Fibroblast of villous mesenchyme (primary cell): ENCODE measurements at places on chromosomes 3 and 15.

DNA sequence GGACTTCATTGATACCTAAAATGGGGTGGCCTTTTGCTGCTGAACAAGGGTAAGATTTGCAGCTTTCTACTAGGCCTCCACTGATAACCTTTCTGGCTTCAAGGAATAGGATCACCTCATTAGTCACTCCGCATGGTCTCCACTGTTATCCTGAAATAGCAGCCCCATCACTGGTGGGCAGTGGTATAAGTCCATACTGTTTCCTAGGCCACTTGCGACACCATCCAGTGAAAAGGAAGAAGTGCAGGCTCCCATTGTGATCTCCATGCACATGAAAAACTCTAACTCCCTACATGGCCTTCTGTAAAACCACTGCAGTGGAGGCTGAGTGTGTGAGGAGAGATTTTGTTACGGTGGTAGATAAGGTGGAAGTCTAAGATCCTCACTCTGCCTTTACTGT is 1455.9 kb downstream of the SI start:
- no peak for DNase-seq

GRCh38 chr3:132543011-132543739 is 53.9 kb upstream of the ACKR4 start:
- peak; percentile 91 for DNase-seq

DNA sequence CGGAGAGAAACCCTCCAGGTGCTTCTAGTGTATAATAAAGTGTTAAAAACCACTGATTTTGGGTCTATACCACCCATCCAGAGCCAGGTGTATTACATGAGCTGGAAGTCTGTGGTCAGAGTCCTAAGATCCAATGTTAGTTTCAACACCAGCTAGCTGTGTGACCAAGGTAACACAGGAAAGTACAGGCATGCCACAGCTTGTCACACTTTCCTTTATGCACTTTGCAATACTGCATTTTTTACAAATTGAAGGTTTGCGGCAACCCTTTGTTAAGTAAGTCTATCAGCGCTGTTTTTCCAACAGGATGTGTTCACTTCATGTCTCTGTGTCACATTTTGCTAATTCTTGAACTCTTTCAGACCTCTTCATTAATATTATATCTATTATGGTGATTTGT is 201.3 kb upstream of the PRICKLE2 start:
- DNase-seq: no peak

- DNase-seq: no peak
These were observed 13.8 kb upstream of the CCR1 start for GRCh38 chr3:46221938-46222337.

DNA sequence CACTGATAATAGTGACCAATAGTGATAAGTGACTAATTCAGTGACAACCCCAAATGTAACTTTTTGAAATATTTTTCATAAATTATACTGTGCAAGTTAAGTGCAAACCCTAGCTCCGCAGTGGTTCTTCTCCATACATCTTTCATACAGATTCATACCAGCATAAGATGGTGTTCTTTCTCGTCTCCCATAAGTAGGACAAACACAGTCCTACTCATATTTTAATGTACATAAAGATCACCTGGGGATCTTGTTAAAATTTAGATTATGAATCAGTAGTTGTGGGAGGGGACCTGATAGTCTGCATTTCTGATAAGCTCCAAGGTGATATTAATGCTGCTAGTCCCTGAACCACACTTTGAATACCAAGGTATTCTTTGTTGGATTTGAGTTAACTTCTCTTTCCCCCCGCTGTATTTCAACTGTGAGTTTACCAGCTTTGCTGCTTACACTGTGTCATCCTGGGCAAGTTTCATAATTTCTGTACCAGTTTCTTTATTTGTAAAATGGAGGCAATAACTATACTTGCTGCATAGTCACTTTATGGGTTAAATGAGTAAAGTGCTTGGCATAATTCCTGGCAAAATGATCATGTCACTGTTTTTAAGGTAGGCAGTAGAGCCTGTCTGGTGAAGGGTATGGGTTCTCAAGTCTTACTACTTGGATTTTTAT is 34.7 kb upstream of the C3orf38 start:
- DNase-seq: no peak

DNA sequence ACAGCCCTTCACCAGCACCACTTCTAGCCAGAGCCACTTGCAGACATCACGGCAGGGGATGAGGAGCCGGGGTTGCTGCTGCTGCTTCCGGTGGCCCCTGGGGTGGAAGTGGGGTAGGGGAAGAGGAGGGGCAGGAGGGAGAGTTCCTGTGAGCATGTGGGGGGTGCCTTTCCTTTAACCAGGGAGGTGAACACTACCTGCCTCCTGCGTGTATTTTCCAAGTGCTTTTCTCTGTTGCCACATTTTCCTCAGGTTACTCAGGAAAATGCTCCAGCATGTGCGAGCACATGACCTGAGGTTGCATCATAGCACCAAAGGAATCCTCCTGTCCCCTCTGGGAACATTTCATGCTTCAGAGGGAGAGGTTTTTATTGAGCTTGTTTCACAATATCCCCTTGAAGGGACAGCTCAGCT is 12.2 kb upstream of the SACM1L start:
- DNase-seq: peak; percentile 95

GRCh38 chr15:48993380-48993779 is 29.7 kb upstream of the SHC4 start:
- DNase-seq: no peak

- DNase-seq: peak; percentile 54
These were observed 18.7 kb downstream of the ISG20 start for GRCh38 chr15:88657326-88658069.

DNA sequence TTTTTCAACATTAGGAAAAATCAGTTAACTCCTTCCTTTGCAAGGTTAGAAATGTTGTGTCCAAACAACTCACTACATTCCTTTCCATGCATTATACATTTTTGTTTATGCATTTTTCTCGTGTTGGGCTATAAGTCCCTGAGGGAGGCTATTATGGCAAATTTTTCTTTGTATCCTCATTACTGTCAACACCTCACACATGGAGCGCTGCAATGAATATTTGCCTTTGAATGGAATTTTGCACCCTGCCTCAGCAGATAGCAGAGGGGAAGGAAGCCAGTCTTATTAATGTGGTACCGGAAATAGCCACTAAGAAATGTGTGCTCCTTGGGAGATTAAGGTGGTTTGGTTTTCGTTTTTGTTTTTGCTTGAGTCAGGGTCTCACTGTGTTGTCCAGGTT is 134.7 kb downstream of the THSD4 start:
- no peak for DNase-seq

GRCh38 chr3:151219056-151219455 is 16.0 kb upstream of the GPR171 start:
- peak; percentile 49 for DNase-seq

DNA sequence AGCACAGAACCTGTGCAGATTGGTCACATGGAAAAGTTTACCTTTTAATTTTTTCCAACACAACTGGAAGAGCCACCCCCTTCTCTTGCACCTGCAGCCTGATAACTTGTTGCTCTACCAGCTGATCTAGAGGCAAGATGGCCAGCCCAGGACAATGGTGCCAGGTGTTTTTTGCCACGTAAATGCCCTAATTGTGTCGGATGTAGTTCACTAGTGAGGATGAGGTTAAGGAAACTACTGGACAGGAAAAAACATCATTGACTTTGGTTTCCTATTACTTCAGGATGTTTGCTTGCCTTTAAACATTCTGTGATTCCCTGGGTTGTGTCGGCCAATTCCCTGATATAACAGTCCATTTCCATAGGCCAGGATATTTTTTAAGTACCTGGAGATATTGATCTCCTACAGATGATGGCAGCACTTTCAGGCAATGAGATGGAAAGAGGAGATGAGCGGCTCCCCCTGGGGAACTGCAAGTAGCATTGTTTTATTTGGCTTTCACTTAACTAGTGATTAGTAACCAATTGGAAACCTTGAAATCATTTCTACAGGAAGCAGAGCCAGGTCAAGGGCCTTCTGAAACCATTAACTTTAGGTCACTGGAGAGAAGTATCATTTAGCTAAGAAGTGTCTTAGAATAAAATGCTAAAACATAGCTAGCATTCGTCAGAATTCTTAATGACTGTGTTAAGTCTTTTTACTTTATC is 72.5 kb downstream of the OSBPL10 start:
- no peak for DNase-seq

- DNase-seq: no peak
These were observed 47.5 kb downstream of the ARMC8 start for GRCh38 chr3:138234401-138235179.

DNA sequence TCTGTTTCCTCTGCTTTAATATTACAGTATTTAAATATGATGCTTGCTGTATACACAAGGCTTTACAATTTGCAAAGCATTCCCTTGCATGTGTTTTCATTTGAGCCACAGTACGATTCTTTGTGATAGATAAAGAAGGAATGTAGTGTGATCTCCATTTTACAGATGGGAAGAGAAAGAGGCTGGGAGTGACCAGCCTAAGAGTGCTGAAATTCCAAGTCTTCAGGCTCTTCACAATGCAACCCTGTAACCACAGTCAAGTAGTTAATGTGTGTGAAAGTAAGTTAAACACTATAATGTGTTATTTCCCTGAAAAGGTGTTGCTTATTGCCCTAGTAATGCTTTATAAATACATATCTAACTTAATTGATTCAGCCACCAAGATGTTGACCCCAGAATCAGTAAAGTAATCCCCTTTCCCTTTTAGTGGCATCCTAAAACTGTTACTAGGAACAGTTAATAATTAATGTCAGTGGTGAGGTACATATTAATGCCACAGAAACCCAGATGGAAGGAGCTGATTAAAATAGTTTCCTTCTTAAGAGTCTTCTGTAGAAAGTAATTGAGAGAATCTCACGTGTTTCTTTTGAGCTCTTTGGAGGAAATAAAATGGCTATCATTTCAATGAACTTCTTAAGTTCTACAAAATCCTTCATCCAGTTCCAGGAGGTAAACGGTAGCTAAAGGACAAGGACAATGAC is 110.4 kb downstream of the IL12A start:
- no peak for DNase-seq

- DNase-seq: no peak
These were observed 21.8 kb downstream of the ADGRG7 start for GRCh38 chr3:100631236-100631635.

- DNase-seq: no peak
These were observed 93.9 kb upstream of the BHLHE40 start for GRCh38 chr3:4885316-4885715.

- no peak for DNase-seq
These were observed 326.9 kb upstream of the NECTIN3 start for GRCh38 chr3:110744723-110745122.

DNA sequence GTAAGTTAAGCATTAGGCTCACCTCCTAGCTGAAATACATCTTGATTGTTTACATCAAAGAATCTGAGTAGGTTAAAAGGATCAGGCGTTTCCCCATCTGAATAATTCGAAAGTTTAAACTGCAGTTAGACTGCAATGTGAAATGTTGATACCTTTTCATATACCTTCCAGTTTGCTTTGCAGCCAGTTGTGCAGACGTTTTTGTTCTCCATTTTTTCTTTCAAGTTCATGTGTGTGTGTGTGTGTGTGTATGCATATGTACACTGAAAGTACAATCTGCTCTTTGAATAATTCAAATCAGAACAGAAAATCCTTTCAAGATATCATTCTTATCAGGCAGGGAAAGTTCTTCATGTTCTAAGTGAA is 2.9 kb downstream of the ITPR1 start:
- no peak for DNase-seq

DNA sequence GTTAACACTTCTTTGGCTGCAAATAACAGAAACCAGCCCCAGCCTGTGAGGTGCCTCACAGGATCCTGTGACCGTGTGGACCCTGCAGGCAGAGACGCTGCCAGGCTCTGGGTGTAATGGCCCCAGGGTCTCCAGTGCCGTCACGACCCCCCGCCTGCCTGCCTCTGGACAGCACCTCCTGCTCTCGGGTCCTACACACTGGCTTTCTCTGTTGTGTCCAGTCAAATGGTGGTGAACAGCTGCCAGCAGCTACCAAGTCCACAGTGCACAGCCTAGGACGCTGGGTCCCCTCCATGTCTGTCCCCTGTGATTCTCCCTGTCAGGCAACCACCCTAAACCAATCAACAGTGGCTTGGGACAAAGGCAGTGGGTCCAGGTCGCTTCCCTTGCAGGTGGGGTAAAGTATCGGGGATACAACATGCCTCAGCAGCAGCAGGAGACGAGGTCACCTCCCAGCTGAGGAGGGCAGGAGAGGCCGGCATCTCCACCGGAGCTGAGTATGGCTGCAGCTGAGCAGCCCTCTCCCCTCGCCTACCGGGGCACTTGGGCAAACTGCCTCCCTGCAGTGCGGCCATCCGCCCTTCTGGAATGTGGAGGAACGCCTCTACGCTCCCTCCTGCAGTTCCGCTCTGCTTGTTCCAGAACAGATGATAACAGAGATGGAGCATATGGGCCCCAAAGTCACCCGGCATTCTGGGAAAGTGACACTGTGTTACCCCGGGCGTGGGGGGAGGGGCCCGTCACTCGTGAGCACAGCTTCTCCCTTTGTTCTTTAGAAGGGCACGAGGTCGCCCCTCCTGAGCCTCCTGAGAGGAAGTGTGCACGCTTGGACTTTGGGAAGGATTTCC is 21.1 kb upstream of the SKOR1 start:
- no peak for DNase-seq

GRCh38 chr3:39505866-39506742 is 38.6 kb downstream of the MOBP start:
- no peak for DNase-seq

DNA sequence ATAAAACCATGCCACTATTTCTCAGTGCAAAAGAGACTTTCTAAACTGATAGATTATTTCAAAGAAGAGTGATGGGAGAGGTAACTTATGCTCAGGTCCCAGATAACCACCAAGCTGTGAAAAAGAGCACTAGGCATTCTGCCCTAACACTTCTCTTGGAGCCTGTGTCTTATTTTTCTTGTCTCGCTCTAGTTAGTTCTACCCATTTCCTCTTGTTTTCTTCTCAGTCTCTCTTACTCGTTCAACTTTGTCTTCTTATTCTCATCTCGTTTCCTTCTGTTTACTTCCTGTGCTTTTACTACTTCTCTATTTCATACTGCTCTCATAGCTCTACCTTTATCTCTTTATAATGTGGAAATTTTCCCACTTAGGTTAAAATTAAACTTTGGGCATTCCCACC is 91.8 kb upstream of the CGNL1 start:
- DNase-seq: no peak

DNA sequence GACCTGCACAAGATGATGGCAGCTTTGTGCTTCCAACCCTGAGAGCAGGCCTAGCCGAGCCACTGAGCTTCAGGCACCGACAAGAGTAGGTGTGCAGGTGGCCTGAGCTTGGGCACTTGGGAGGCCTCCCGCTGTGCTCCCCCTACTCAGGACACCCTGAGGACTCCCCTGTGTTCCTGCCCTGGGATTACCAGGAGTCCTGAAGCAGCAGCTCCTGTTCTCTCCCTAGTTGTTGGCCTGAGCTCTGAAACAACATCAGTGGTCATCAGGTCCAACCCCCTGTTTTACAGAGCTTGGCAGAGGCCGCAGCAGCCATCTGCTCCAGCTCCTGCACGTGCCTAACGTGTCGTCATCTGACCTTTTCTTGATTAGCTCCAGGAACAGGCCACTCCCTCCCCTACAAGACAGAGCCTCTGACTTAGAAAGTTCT is 8.0 kb upstream of the MESP2 start:
- peak; percentile 69 for DNase-seq

DNA sequence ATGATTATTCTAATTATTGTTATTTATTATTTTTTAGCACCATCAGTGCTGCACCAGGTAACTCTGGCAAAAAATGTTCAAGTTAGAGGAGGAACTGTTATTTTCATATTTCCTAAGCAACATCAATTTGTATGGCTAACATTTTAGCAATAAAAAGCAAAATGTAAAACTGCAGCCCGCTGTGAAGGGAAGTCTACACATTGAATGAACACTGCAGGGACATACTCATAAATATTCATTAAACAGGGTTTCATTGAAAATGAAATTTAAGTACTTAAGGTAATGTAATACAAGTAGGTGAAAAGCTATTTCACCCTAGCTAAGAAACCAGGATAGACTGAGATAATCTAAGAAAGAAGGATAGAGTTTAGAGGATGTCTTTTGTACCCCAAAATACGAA is 532.7 kb downstream of the NLGN1 start:
- DNase-seq: no peak
